ENCODE measurements at places on chromosomes 16 and 17.

GRCh38 chr17:37025847-37026530, 77.2 kb downstream of the AATF start:
- DNase-seq: no peak

GRCh38 chr17:54172096-54172984, 349.6 kb downstream of the KIF2B start:
- no peak for DNase-seq

DNA sequence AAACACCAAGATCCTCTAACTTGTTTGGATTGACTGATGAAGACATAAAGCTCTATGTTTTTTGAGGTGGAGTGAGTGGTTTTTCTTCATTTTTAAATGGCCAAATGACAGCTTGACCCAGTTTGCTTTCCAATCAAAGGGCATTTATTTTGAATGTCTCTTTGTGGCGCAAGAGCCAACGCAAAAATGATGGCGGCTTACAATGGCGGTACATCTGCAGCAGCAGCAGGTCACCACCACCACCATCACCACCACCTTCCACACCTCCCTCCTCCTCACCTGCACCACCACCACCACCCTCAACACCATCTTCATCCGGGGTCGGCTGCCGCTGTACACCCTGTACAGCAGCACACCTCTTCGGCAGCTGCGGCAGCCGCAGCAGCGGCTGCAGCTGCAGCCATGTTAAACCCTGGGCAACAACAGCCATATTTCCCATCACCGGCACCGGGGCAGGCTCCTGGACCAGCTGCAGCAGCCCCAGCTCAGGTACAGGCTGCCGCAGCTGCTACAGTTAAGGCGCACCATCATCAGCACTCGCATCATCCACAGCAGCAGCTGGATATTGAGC, 329 bp downstream of the NLK start:
- DNase-seq: no peak

DNA sequence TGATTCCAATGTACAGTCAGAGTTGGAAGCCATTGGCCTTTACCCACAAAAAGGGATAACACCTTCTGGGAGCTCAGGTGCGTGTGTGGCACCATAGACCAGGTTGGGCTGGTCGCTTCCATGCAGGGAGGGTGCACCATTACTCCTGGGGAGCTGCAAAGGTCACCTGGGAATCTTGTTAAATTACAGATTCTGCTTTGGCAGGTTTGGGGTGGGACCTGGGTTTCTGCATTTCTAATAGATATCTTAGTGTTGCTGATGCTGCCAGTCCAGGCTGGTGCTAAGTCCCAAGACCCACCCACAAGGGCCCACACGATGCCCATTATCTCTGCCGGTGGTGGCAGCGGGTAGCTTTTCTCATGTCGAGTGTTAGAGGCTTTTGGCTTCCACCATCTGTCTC, 148.3 kb upstream of the CACNG5 start:
- DNase-seq: no peak

DNA sequence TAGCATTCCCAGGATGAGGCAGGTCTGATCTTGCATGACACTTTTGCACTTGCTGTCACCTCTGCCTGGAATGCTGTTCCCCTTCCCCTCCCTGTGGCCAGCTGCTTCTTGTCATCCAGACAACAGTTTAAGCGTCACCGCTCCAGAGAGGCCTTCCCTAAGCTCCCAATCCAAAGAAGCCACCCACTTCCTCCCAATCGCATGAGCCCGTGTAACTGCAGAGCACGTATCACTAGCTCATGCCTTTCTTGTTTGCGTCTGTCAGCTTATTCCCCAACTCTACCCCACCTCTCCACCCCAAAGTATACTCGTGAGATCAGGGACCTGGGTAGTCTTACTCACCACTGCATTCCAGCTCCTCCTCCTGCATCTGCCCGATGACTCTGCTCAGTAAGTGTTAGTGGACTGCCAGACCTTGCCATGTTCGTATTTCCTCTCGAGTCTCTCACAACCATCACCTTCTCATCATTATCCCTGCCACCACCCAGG, 92.8 kb downstream of the GAS7 start:
- DNase-seq: no peak

DNA sequence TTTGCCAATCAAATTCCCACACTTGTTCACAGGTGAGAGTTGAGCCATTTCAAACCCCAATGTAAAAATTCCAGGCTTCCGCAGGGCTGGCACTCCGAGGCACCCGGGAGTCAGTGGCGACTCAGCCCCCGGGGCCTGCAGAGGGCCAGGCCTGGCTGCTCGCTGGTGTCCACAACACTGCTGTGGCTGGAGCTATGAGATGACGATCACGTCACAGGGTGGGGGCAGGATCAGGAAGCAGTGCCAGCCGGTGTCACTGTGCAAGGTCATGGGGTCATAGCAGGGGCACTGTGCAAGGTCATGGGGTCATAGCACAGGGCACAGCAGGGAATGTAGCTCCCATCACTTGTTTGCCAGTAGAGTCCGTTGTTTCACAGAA, 7.8 kb downstream of the VPS4A start:
- no peak for DNase-seq

DNA sequence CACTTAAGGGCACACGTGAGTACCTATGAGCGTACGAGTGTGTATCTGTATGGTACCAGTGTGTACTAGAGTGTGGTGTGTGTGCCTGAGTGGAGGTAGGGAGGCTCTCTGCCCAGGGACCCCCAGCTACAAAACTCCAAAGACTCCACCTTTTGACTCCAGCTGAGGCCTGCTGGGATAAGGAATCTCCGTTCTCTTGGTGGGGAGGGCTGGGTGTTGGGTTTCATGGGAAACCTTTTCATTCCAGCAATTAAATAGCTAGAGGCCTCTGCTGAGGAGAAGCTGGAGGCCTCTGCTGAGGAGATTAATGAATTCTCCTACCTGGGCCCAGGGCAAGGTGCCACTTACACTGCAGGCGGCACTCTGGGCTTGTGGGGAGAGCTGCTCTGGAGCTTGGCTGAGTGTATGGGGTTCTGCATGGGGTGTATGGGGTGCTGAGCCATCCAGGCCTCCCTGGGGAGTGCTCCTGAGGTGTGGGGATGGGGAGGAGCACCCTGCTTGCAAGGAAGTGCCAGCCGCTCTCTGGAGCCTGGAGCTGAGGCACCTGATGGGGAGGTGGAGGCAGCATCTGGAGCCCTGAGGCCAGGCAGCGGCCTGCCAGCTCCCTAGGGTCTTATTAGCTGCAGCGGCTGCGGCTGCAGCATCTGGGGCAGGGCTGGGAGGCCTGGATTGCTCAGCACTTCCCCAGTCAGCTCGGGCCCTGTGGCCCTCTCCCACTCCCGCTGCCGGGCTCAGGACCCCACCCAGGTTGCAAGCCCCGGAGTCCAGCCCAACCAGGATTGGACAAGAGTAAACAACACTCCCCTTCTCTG, 4.6 kb downstream of the ANKRD13B start:
- no peak for DNase-seq

DNA sequence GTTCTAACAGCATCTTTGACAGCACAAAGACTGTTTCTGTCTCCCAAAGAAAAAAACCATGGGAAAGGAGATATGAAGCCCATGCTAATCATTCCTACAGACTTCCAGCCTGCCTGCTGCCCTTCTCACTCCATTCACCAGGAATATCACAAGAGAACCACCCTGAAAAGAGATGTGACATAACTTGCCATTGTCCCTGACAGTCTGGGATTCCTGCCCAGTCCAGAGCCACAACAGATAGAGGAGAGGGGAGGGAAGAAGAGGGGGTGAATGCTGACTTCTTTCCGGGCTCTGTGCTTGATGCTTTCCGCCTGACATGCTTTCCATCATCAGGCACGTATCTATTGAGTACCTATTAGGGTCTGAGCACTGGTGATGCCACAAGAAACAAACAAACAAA, 31.6 kb upstream of the ASIC2 start:
- no peak for DNase-seq

- no peak for DNase-seq
Observed at GRCh38 chr17:76356803-76357456, 3.2 kb upstream of the PRPSAP1 start.

GRCh38 chr17:17504341-17505140, 8.3 kb upstream of the RASD1 start:
- no peak for DNase-seq
